Activated CD4-positive, alpha-beta T cell treated with anti-CD3 and anti-CD28 coated beads, Interleukin-10, Interleukin-2, amounts not matched to agents 100 ng/mL and 50 ng/mL, durations not matched to agents 16 hours and 8 hours (primary cell): ENCODE measurements at places on chromosomes 7 and 10.

GRCh38 chr7:155787171-155787851 lies 25.0 kb downstream of the SHH start:
- DNase-seq, result no peak

- DNase-seq, result no peak
These were observed 75.4 kb downstream of the PROSER2 start for GRCh38 chr10:11898372-11899066.

- no peak for DNase-seq
These were observed 155.4 kb upstream of the ITGB1 start for GRCh38 chr10:33113466-33113865.

- DNase-seq, result no peak
These were observed 58.5 kb downstream of the CLRN3 start for GRCh38 chr10:127834221-127834620.

DNA sequence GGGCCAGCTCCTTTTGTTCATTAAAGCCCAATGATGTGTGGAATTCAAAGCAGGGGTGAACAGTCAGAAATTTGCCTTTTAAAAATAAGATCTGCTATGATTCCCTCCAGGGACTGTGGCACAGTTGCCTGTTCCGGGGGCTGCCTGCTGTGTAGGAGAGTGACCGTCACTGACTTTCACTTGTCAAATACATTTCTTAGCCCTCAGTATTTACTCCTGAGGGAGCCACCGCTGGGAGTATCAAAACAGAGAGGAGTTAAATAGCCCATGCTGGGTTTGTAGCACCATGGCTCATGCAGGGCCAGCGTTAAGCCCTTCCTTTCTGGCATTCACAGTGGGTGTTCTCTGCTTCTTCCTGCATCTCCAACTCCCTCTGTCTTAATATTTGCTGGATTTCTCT lies 897.8 kb downstream of the SORCS3 start:
- DNase-seq, result no peak

DNA sequence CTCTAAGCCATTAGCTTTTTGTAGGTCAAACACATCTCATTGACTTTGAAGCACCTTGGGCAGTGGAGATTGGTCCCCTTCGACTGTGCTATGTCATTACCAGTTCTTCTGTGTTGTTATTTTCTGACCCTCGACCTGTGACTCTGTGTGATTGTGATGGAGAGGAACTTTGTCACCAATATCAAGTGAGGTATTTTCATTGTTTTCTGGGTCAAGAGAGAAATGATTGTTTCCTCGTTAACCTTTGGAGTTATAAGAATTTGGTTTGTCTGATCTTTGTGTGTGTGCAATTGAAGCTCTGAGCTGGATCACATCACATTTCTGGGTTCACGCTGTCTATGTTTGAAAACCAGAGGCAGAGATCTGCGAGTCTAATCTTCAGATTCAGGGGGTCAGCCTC lies 432.2 kb upstream of the KLF6 start:
- DNase-seq, result no peak

GRCh38 chr7:67882843-67883242 lies 886.2 kb downstream of the TYW1 start:
- DNase-seq, result no peak

DNA sequence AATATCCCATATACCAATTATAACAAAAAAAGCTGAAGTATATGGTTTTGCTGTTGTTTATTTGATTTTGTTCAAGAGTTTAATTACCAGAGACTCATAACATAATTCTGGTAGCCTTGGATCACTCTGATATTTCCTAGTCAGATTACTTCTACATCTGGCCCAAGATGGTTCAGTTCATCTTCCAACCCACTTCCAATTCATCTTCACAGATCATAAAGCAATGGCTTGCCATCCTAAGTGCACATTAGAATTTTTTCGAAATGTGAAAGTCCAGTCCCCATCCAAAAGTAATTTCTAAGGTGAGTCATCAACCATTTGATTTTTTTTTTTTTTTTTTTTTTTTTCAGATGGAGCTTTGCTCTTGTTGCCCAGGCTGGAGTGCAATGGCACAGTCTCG lies 8.0 kb upstream of the HIBADH start:
- no peak for DNase-seq

DNA sequence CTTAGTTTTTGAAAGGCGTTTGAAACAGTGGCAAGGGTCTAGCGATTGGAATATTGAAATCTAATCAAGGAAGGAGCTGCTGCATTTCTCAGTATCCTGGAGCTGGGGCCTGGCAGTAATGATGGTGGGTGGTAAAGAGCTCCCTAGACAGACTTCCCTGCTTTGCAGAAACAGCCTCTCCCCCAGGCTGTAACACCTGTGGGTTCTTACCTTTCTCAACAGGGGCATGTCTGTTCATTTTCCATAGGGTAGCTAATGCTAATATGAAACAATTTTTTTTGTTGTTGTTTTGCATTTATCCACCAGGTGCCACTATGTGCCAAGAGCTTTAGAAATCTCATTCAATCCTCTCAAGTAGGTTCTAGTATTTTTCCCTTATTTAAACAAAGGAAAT lies 345.5 kb downstream of the REEP3 start:
- DNase-seq, result peak; percentile 8

DNA sequence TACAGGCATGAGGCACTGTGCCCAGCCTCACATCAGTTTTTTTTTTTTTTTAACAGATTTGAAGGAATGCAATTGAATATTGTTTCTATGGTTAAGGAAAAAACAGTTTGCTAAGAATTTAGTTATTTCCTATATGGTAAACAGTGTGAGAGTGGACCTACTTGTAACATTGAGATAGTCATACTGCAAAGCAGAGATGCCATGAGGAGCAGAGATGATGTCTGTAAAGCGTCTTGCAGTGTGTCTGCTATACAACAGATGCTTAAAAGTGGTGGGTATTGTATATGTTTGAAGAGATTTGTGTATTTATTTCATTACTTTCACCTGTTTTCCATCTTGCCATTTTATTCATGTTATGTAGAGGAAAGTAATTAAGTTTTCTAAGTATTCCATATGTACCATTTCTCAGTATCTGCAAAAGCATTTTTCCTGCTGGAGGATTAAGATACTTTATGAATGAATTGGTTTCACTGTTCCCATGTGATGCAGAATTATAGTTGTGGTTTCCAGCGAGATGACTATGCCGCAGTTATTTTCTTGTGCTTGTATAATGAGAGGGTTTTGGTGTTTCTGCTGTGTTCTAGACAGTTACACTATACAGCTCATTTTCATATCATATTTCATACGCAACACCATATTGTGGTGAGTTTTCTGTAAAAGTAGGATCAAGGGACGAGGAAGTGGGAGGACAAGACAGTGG lies 26.6 kb downstream of the TET1 start:
- DNase-seq, result peak; percentile 51

DNA sequence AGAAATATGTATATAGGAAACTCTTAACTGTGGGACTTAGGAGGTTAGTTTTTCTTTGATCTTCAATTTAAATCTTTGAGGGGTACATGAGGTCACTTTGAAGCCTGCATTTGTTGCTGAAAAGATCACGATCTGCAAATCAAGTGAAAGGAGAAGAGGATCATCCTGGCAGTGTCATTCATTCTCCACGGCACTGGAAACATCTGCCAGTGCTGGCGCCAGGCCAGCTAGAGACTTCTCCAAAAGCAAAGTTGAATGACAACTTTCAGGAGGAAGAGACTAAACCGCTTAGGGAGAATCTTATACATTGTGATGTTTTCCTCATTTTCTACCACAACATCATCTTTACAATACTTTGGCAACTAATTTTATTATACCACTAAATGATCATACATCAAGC lies 42.5 kb downstream of the MRC1 start:
- no peak for DNase-seq

GRCh38 chr10:114336823-114337509 lies 67.3 kb downstream of the AFAP1L2 start:
- no peak for DNase-seq

DNA sequence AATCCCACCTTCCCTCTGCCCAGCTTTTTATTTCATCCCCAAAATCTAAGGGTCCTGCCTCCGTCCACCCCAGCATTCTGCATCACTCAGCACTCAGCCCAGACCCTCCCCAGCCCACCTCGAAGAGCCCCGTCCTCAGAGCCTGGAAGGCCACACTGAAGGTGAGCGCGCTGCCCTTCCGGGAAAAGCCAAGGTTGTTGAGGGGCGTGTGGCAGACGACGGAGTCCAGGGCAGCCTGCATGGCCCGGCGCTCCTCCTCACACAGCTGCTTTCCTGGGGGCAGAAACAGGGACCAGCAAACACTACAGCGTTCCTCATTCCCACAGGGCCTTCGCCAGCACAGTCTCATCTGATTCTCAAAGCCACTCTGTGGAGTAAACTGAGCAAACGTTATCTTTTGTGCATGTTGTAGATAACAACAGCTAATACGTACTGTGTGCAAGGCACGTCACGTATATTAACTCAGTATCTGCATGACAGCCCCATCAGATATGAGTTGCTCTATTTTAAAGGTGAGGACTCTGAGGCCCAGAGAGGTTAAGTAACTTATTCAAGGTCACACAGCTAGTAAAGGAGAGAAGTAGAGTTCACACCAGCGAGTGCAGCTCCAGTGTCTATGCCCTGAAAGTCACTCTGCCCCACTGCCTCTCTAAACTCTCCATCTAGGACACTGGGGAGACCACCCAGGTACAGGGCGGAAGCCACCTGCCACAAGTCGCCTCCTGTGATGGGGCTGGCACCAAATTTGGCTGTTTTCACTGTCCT lies 2.8 kb downstream of the TRAPPC14 start:
- no peak for DNase-seq

DNA sequence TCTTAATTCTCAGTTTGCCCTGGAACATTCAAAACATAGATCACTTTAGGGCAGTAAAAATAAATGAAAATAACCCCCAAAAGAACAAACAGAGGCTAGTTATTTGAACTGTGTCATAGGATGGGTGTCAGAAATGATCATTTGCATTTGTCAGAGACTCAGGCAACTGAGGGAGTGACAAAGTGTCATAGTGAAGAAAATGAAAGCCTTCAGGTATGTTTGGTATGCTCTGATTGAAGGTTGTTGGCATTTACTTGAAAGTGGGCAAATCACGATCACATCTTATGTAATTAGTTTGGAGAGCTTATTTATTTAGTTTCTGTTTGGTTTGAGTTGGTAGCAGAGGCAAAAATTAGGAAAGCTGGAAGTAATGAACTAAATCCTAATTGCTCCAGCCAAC lies 880.9 kb downstream of the ANKRD7 start:
- DNase-seq, result no peak

DNA sequence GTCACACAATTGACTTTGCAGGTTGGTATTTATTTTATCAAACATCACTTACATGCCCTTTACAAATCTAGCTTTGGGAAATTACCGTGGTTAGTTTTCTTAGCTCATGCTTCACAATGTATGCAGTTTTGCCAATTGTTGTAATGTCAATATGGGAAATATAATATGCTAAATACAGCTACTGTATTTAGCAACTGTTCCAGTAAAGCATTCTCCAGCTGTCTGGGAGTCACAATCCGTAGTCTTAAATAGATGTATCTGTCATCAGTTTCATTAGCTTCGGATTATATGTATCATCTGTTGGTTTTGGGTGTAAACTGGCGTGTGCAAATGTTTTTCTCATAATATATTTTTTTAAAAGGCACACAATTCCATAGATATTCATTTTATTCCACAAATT lies 19.4 kb upstream of the AHR start:
- DNase-seq, result no peak

DNA sequence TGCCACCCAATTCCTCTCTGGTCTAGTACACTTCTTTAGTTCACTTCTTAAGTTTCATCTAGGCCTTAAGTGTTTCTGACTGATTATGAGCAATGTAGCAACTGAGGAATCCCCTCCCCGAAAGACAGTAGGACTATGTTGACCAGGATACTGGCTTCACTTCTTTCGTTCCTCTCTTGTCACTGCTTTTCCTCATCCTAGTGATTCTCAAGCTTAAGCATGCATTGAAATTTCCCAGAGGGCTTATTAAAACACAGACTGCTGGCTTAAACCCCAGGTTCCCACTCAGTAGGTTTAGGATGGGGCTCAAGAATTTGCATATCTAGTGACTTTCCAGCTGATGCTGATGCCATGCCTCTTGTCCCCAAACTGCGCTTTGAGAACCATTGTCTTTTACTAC lies 164.6 kb upstream of the WNT16 start:
- no peak for DNase-seq

- no peak for DNase-seq
These were observed 1.1 kb upstream of the SFXN4 start for GRCh38 chr10:119166564-119166963.

- no peak for DNase-seq
These were observed 91.2 kb downstream of the LCOR start for GRCh38 chr10:96922978-96923948.

DNA sequence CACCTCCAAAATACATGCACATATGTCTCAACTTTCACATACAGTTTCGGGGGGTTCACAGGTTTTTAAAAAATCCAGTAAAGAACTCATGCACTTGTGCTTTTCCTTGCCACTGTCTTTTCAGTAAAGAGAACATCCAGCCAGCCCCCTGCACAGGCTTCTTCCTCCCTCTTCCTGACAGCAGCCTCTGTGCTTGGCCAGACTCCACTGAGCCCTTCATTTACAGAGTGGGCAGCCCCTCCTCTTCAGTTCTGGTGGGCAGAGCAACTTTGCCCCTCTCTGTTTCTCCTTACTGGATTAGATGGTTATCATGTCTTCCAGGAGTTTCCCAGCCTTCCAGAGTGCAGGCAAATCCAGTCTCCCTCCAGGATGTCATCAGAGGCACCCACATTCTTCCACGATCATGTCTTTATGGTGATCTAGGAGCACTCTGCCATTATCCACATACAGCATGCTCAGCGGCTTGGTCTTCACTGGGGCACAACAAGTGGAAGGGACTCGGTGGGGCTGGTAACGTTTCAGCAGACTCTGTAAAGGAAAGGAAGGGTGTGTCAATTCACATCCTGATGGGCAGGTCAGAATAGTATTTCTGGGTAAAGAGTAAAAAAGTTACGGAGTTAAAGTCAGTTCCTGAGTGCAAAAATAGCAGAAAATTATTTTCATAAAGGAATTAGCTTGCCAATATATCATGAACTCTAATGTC lies 8.8 kb downstream of the NODAL start:
- no peak for DNase-seq

- no peak for DNase-seq
These were observed 38.6 kb upstream of the ADD3 start for GRCh38 chr10:109968953-109969759.

GRCh38 chr7:151468217-151469018 lies 28.5 kb upstream of the CRYGN start:
- no peak for DNase-seq

DNA sequence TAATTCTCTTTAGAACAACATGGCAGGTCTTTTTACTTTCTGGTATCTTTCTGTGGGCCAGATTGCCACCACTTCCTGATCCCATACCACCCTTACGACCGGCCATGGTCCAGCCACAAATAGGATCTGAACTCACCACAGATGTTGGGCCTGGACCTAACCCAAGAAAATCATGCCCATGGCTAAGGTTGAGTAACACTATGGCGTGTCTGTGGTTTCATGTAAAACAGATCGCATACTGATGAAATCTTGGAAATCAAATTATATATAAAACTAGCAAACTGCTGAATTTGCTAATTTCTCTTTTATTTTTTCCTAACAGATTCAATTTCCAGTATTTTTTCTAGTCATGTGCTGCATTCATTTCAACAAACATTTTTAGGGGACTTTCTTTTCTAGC lies 77.2 kb downstream of the CH25H start:
- DNase-seq, result no peak

GRCh38 chr10:43998021-43998809 lies 349.5 kb upstream of the ZNF32 start:
- DNase-seq, result no peak

GRCh38 chr7:154584352-154585252 lies 418.3 kb downstream of the PAXIP1 start:
- DNase-seq, result no peak
